Ovary (tissue), 10 donors: ENCODE measurements at places on chromosomes 4 and X.

- no peak overlapping the region for H3K4me3 ChIP-seq
- H3K27ac ChIP-seq: no peak overlapping the region
- no peaks in the 10 kb centered on the region for H3K4me1 ChIP-seq
- no peaks in the 10 kb centered on the region for H3K36me3 ChIP-seq
- DNase-seq: no peak
Measured at GRCh38 chrX:134679221-134679620, 20.9 kb upstream of the PLAC1 start.

DNA sequence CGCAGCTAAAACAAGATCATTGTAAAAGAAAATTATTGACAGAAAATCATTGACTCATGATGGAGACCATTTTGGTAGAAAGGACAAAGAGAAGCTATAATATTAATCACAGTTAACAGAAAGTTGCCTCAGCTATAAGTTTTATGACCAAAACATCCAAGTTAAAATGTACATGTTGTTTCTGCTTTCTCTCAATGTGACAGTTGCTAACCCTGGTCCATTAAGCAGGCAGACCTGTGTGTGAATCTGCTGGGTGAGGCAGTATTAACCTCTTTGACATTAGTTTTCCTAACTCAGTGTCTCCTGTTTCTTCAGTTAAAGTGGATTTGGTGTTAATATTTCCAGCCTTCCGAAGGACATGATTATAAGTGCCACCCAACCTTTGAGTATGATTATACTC, 94.8 kb upstream of the DCLK2 start:
- H3K4me3 ChIP-seq: no peak overlapping the region
- H3K36me3 ChIP-seq: no peaks in the 10 kb centered on the region
- DNase-seq: no peak
- no peaks in the 10 kb centered on the region for H3K27me3 ChIP-seq

GRCh38 chrX:22987452-22987851, 12.3 kb upstream of the DDX53 start:
- H3K27me3 ChIP-seq: no peaks in the 10 kb centered on the region
- H3K4me3 ChIP-seq: no peak overlapping the region
- no peak overlapping the region for H3K27ac ChIP-seq
- DNase-seq: no peak
- H3K36me3 ChIP-seq: no peaks in the 10 kb centered on the region

DNA sequence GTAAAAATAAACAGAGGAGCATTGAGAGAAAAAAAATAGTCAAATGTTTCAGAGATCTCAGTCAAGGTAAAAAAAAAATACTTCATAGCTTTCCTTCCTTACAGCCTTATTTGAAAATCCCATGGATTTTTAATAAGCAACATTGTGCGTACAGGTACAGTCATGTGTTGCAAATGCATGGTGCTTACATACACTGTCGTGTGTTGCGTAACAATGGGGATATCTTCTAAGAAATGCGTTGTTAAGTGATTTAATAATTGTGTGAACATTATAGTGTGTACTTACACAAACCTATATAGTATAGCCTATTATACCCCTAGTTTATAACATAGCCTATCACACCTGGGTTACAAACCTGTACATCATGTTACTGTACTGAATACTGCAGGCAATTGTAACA, 172.0 kb downstream of the UGT8 start:
- no peaks in the 10 kb centered on the region for H3K27me3 ChIP-seq
- no peak overlapping the region for H3K27ac ChIP-seq
- H3K36me3 ChIP-seq: no peaks in the 10 kb centered on the region
- DNase-seq: no peak

- H3K27ac ChIP-seq: no peak overlapping the region
- H3K4me1 ChIP-seq: no peaks in the 10 kb centered on the region
- H3K36me3 ChIP-seq: no peaks in the 10 kb centered on the region
Measured at GRCh38 chr4:4408576-4409335, 21.9 kb downstream of the NSG1 start.

- H3K4me1 ChIP-seq: no peaks in the 10 kb centered on the region
- H3K27ac ChIP-seq: no peak overlapping the region
- no peak overlapping the region for H3K4me3 ChIP-seq
- H3K27me3 ChIP-seq: no peaks in the 10 kb centered on the region
Measured at GRCh38 chr4:105979506-105979905, 84.2 kb downstream of the NPNT start.

- H3K27me3 ChIP-seq: no peaks in the 10 kb centered on the region
- H3K4me3 ChIP-seq: no peak overlapping the region
- H3K4me1 ChIP-seq: no peaks in the 10 kb centered on the region
- H3K36me3 ChIP-seq: no peaks in the 10 kb centered on the region
- H3K27ac ChIP-seq: no peak overlapping the region
Measured at GRCh38 chr4:163600727-163601126, 106.2 kb downstream of the TMA16 start.
